ENCODE measurements at places on chromosomes 3 and 15.
A peak's percentile ranks its signal among the peaks of the same experiment; 100 is the strongest.

GRCh38 chr3:39383881-39384664 is 903 bp downstream of the SLC25A38 start:
- DNase-seq, result peak; percentile 96

- DNase-seq, result no peak
These were observed 1153.6 kb downstream of the TUSC7 start for GRCh38 chr3:117863146-117863545.

GRCh38 chr3:148999806-149000205 is 8.5 kb downstream of the GYG1 start:
- no peak for DNase-seq

- DNase-seq, result no peak
These were observed 15.6 kb upstream of the FLNB start for GRCh38 chr3:57992452-57993213.

DNA sequence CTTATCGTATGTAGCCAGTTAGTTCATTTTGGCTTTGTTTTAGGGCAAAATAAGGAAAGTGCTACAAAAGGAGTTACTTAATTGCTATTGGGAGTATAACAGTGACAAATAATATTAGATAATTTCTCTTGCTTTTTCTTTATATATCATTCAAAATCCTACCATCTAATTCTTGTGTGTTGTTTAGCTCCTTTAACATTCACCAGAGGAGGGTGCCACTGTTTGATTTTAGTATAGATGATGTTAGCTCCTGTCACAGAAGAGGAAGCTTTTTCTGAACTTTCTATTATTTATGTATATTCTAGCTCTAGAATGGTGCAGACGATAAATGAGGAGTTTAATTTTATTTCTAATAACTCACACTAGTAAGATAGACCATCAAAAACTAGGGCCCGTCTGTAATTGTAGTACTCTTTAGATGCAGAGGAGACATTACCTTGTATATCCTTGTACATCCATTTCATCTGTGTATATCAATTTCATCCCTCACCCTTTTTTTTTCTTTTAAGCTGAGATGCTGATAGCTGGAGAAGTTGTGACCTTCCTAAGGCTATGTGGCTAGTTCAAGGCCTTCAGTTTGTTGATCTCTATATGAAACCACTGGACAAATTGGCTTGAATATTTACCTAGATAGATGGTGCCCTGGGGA is 3.0 kb downstream of the PPM1L start:
- DNase-seq, result no peak

GRCh38 chr3:14569474-14570000 is 29.4 kb upstream of the GRIP2 start:
- no peak for DNase-seq

- DNase-seq, result no peak
These were observed 12.3 kb downstream of the BOC start for GRCh38 chr3:113223475-113224281.

DNA sequence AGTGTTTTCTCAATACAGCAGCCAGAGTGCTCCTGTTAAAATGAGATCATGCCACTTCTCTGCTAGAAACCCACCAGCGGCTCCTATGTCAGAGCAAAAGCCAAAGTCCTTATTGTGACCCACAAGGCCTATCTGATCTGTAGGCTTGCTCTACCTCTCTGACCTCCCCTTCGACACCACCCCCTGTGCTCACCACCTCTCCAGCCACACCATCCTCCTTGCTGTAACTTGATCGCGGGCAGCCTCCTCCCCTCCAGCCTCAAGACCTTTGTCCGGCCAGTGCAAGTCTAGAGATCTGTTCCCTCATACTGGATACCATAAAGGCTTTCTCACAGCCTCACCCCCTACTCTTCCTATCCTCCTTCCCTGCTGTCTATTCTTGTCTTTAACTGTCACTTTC is 1.9 kb upstream of the IGDCC4 start:
- no peak for DNase-seq

GRCh38 chr3:111473550-111473949 is 68.4 kb upstream of the CD96 start:
- DNase-seq, result no peak

- DNase-seq, result no peak
These were observed 35.2 kb downstream of the U2SURP start for GRCh38 chr3:143036557-143036956.

DNA sequence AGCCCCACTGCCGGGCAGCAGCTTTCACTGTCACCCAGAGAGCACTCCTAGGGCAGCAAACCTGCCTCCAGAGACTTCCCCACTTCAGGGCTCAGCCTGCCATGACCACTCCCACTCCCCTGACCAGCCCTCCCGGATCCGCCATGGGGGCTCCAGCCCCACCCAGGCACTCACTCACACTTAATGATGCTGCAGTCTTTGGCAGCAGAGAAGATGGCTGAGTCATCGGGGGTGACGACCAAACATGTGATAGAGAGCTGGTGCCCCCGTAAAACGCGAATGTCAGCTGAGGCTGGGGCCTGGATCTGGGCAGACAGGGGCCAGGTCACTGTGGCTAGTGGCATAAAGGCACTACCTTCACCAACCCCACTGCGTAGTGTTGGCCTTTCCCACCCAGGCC is 4.7 kb downstream of the RRP9 start:
- no peak for DNase-seq

- DNase-seq, result no peak
These were observed 23.2 kb downstream of the MINAR1 start for GRCh38 chr15:79455361-79455760.

DNA sequence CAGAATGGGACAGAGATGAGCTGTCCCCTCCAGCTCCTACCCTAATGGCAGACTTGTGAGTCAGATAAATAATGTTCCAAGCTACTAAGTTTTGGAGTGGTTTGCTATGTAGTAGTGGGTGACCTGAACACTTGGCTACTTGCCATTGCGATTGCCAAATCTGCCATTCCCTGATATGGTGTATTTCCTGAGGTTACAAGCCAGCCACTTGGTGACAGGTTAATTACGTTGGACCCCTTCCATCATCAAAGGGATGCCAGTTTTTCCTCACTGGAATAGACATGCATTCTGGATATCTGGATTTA is 33.6 kb downstream of the MORF4L1 start:
- no peak for DNase-seq

- DNase-seq, result no peak
These were observed 57.5 kb upstream of the PRR23E start for GRCh38 chr3:127135241-127136023.

DNA sequence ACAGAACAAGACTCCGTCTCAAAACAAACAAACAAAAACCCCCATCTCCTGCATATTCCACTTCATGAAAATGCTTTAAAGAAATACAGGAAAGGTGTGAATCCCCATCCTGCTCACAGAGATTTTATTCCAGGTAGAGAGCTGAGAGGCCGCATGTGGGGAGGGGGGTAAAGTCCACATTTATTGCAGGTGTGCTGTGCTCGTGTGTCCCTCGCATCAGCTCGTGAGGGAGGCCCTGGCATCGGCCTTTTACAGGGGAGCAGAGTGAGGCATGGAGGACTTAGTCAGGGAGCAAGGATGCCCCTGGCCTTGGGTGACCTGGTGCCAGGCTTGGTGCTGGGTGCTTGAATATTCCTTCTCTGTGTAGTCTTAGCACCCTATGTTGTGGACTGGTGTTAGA is 413.5 kb upstream of the C2CD4B start:
- DNase-seq, result no peak

DNA sequence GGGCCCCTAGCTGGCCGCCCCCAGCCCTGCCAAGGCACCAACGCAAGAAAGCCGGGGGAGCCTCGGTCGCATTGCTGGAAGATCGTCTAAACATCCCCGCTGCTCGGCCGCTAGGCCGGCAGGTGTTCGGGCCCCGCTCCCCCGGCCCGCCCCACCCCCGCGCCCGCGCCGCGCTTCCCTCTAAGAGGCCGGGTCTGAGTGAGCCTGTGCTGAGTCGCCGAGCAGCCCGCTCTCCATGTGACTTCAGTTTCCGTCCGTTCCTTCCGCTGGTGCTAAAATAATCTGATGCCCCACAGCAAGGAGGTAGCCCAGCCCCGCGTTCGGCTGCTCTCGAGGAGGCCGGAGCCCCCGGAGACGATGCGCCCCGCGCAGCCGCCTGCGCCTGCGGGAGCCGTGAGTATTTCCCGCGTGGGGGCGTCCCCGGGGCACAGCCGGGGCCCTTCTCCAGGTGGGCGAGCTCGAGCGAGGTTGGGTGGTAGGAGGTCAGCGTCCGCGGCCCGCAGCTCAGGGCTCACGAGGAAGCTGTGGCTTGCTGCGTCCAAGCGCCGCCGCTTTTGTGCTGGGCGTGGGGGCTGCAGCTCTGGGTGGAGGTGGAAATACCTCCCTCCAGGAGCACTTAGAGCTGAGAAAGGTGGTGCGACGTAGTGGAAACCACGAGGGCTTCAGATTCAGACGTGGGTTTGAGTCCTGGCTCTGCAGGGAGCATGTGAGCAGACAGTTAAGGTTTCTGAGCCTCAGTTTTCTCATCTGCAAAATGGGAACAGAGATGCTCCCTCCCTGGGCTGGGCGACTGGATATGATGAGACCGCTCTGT is at the start of gene NRROS:
NRROS (plus strand) TSS at position 212 of the 814 bp plus-strand sequence. CDS start 14,846 bp downstream, outside the sequence.
- peak; percentile 52 for DNase-seq

- no peak for DNase-seq
These were observed 29.9 kb downstream of the ACP3 start for GRCh38 chr3:132346841-132347736.

DNA sequence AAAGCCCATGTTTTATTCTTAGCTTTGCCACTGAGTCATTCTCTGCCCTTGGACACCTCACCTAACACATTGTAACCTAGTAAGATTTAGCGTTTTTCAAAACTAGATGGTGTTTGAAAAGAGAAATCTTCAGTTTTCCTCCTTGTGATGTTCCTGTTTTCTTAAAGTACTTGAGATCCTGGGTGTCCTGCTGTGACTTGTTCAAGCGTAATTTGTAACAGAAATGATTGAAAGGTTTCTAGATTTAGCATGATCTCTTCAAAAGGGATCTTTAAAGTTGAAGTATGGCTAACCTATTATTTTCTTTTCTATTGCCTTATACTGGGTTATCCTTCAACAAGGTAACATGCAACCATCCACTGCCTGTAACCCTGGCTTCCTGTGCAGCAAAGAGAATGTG is 32.6 kb upstream of the SPATA16 start:
- DNase-seq, result no peak

GRCh38 chr3:132290833-132291232 is 26.4 kb upstream of the ACP3 start:
- DNase-seq, result no peak

DNA sequence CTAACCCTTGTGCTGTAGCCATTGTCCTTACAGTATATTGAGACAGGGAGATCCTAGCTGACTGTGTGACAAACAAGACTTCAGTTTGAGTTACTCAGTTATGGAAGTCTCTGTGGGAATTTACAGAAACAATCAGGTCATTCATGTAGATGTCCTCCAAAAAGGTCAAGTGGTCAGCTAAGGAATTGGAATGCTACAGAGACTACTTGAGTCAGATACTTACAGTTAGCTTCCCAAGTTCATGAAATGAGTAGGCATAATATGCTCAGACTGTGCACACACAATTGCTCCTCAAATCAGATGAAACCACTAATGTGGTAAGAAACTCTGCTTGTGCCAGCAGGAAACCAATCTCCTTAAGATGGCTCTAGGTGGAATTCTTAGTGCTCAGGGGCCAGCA is 985.7 kb downstream of the NSUN3 start:
- DNase-seq, result no peak

- no peak for DNase-seq
These were observed 514.7 kb upstream of the SGO1 start for GRCh38 chr3:20700714-20701113.

GRCh38 chr3:113212150-113212843 is 940 bp downstream of the BOC start:
- no peak for DNase-seq

GRCh38 chr3:174191380-174191779 is 667.8 kb upstream of the NAALADL2 start:
- DNase-seq, result no peak

DNA sequence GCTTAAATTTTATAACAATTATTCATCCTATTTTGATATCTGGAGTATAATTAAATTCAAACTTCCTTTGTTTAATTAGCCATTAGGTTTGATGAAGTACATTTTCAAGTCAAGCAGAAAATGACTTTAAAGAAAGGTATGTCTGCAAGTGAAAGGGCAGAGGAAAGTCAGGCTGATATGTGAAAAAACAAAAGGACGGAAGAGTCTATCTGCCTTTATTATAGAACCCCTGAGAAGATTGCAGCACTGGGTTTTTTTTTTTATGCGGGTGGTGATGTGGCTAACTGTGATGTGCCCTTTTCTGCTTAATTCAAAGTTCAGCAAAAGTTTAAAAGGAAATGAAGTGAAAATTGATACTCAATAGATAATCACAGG is 83.2 kb downstream of the COL8A1 start:
- no peak for DNase-seq

DNA sequence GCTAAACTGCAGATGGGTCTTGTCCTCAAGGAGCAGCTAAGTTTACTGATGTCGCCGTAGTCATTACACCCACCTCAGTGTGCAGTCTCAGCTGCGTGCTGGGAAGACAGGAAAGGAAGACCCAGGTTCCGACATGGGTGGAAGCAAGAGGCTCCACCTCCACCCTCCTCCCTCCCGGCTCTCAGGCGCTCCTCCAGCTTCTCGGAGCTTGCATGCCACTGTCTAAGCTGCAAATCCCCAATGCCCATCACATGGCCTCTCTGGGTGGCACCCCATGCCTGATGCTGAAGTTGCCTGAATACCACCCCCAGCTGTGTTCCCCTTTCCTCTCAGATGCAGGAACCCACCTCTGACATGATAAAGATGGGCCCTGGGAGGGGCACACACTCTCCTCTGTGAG is 58.5 kb downstream of the MGLL start:
- DNase-seq, result no peak

DNA sequence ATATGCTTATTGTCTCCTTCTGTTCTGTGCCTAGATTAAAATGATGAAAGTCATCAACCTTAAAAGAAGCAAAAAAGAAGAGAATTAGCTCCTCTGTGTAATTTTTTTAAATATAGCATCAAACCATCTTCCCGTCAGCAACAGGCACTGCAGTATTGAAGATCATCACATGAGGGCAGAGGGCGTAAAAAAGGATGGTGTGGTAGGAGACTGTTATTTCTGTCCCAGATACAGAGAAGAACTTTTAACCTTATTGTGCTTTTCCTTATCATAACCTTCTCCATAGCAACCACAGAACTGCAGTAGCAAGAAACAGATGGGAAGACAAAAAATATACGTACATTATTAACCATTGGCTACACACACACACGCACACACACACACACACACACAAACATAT is 88.8 kb downstream of the IGSF11 start:
- DNase-seq, result no peak

GRCh38 chr3:152942366-152942765 is 107.4 kb downstream of the P2RY1 start:
- no peak for DNase-seq

GRCh38 chr3:12393894-12394293 is 90.4 kb upstream of the TSEN2 start:
- DNase-seq, result no peak

- no peak for DNase-seq
These were observed 169.1 kb downstream of the CDIN1 start for GRCh38 chr15:36748366-36749115.

GRCh38 chr3:197111685-197112084 is 82.1 kb upstream of the MELTF start:
- no peak for DNase-seq

All from stimulated activated CD4-positive, alpha-beta T cell treated with anti-CD3 and anti-CD28 coated beads, Interleukin-12 subunit alpha, Interleukin-12 subunit beta, amount 100 ng/mL, for 24 hours (primary cell).